ENCODE measurements at places on chromosomes 11 and 22. TPM values are rescaled to one million over a fixed set of nuclear protein-coding genes. Genes with fewer than 3 reads are reported as not detected.

Gene SULT4A1
- not detected for total RNA-seq

Gene PNPLA5
- total RNA-seq = not detected

Gene RPLP2
- total RNA-seq = 1,408 TPM

Gene OR52I1
- total RNA-seq = not detected

Gene SERPING1
- total RNA-seq = 0.62 TPM

Gene GGTLC3
- not detected for total RNA-seq

Gene KRTAP5-11
- total RNA-seq = not detected

Gene OR2AT4
- total RNA-seq = not detected

Gene PKNOX2
- total RNA-seq = not detected

Gene FAM111B
- 7.4 TPM for total RNA-seq

Gene ISX
- total RNA-seq = not detected

Gene NLRP6
- total RNA-seq = not detected

Gene ANKK1
- not detected for total RNA-seq

Gene OR51B2
- total RNA-seq = not detected

Gene MS4A12
- not detected for total RNA-seq

Gene ANO5
- 2.2 TPM for total RNA-seq

Gene SMCO4
- 21.5 TPM for total RNA-seq

Gene TEX54
- not detected for total RNA-seq

Gene TTC28
- total RNA-seq = 3.7 TPM

Gene DGKZ
- total RNA-seq = 47.1 TPM
